Muscle of back (tissue), 13 donors: ENCODE measurements at places on chromosomes 6 and 20. TPM values are rescaled to one million over a fixed set of nuclear protein-coding genes. Genes with fewer than 3 reads are reported as not detected.

Gene TINAG
- not detected for polyA plus RNA-seq

Gene DEFB132
- not detected for polyA plus RNA-seq

Gene LTB
- polyA plus RNA-seq, result 3.2 TPM

- DNase-seq, result no peak
Observed at GRCh38 chr6:154993710-154994109, 1.4 kb upstream of the TIAM2 start.
